ENCODE measurements at places on chromosomes 2 and 18. TPM values are rescaled to one million over a fixed set of nuclear protein-coding genes. Genes with fewer than 3 reads are reported as not detected.

SCYGR4 gene
- total RNA-seq, result 0.11 TPM

ADD2 gene
- total RNA-seq, result under 0.01 TPM

GPBAR1 gene
- 0.26 TPM for total RNA-seq

ITGB6 gene
- not detected for total RNA-seq

DLX2 gene
- 0.22 TPM for total RNA-seq

CRYGC gene
- not detected for total RNA-seq

SIX3 gene
- not detected for total RNA-seq

APCDD1 gene
- total RNA-seq, result 13.6 TPM

MRPL53 gene
- 17.6 TPM for total RNA-seq

RGPD4 gene
- total RNA-seq, result under 0.01 TPM

RAB27B gene
- 27.6 TPM for total RNA-seq

MC4R gene
- total RNA-seq, result not detected

VWC2L gene
- not detected for total RNA-seq
